Globus pallidus (tissue), 1 donor: ENCODE measurements at places on chromosomes 1 and 21.

DNA sequence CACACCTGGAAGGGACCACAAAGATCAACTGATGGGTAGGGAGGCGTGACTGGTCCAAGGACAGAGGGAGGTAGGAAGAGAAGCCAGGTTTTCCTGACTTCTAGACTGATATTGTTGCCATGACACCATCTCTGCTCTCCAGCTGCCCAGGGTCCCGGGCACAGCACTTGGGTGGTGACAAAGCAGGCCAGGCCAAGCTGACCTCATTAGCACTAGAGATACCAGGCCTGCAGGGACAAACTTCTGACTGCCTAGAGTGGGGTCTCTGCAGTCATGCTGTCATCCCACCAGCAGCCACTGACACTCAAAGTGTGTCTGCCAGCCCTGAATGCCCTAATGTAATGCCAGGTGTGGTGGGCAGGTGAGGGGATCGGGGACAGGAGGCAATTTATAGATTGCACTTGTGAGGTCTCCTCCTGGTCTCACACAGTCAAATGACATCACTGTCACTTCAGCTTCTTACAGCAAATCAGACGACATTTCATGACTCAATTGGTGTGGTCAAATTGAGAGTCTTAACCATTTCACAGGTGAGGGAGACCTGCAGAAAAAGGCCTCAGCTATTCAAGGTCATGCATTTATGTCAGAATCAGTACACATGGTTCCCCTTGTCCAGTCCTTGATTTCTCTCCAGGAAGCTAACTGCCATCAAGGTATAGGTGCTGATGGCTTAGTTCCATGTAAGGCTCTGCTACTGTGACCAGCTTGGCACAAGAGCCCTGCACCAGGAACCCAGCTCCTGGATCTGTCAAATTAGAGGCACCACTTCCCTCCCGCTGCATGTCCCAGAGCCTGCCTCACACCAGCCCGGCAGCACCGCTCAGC, 2.7 kb downstream of the SLC9A1 start:
- DNase-seq: no peak

DNA sequence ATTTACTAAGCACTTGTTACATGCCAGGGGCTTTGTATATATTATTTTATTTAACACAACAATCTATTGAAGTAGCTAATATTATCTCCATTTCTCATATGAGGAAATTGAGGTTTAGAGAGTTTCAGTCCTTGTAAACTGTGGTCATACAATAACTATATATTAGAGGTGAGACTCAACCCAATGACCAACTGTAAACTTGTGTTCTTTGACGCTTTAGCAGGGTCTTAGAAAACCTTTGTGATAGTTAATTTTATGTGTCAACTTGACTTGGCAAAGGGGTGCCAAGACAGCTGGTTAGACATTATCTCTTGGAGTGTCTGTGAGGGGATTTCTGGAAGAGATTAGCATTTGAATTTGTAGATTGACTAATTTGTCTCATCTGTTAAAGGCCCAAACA, 252.4 kb upstream of the B3GALT2 start:
- DNase-seq: no peak

- no peak for DNase-seq
These were observed 86.4 kb downstream of the LAMC2 start for GRCh38 chr1:183272390-183272848.

DNA sequence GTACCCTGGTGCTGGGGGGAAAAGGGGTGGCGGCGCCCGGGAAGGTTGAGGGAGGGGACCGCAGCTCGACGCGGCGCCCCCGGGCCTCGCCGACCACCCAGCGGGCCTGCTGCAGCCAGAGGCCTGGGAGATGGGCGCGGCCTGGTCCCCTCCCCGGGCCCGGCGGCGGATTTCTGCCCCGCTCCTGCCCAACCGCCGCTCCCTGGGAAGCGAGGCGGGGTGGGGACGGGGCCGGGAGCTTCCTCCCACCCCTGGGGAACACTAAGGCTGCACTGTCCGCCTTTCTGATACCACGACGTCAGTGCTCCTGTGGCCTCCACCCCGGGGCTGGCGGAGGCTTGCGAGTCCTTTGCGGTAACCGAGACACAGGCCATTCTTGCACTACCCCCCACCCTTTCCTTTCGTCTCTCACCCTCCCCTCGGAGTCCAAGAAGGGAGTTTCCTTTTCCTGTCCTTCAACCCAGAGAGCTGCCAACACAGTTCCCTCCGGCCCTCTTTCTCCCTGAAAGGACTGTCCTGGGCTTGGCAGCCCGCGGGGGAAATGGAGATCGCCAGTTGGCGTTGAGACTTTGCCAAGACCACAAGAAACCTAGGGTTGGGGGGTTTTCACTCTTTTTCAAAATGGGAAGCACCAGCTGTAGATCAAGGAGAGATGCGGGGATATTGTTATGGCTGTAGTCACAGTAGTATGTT, 742 bp downstream of the SH3GLB1 start:
- peak; percentile 61 for DNase-seq

DNA sequence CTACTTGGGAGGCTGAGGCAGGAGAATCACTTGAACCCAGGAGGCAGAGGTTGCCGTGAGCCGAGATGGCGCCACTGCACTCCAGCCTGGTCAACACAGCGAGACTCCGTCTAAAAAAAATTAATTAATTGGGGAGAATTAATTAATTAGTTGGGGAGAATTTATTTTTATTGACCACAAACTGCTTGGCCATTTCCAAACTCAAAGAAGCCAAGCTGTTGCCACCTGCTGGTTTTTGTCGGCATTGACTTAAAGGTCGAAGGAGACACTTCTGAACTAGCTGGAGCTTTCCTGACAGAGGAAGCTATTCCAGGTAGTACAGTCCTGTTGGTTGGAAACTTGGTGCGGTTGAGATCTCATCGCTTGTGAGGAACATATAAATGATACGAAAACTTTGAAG, 13.1 kb downstream of the MAP1LC3C start:
- DNase-seq: no peak

DNA sequence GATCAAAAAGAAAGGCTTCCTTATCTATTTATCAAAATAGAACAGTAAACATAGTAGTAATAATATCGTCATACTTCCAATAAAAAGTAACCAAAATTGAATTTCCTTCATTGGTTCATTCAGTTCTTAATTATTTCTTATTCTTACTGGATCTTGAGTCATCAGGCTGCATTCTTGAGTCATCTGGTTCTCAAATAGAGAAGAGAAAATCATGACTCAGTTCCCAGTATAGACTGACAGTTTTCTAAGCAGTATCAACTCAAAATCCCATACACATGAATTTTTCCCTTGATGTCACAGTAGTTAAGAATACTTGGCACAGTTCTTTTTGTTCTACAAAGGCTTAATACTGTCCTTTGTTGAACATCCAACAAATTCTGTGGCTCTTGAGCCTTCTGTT, 626.9 kb upstream of the ADGRL4 start:
- no peak for DNase-seq

- no peak for DNase-seq
These were observed 131.8 kb upstream of the PKN2 start for GRCh38 chr1:88552226-88552625.

DNA sequence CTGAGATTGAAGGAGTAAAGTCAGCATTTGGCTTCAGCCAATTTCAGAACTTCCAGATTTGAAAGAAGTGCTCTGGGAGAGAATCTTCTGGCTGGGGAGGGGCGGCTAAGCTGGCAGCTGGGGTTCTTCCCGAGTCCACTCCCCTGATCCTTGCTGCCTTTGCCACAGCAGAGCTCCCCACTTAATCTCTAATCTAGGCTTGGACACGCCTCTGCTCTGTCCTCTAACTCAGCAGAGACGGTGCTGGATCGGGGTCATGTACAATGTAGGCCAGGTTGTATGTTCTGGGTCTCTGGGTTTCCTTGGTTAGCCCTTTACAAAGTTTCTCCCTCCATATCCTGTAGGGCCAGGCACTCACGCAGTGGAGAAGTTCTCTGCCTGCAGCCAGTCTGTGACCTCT, 10.1 kb upstream of the GSTM3 start:
- no peak for DNase-seq

DNA sequence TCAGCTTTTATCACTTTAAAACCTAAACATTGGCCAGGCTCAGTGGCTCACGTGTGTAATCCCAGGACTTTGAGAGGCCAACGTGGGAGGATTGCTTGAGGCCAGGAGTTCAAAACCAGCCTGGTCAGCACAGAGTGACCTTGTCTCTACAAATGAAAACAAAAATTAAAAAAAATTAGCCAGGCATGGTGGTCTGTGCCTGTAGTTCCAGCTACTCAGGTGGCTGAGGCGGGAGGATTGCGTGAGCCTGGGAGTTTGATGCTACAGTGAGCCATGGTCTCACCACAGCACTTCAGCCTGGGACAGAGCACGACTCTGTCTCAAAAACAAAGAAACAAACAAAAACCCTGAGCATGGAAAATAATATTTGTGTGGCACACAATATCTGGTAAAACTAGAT, 143.5 kb upstream of the HNRNPU start:
- no peak for DNase-seq

GRCh38 chr1:218274511-218274910, 10.6 kb upstream of the RRP15 start:
- DNase-seq: no peak

DNA sequence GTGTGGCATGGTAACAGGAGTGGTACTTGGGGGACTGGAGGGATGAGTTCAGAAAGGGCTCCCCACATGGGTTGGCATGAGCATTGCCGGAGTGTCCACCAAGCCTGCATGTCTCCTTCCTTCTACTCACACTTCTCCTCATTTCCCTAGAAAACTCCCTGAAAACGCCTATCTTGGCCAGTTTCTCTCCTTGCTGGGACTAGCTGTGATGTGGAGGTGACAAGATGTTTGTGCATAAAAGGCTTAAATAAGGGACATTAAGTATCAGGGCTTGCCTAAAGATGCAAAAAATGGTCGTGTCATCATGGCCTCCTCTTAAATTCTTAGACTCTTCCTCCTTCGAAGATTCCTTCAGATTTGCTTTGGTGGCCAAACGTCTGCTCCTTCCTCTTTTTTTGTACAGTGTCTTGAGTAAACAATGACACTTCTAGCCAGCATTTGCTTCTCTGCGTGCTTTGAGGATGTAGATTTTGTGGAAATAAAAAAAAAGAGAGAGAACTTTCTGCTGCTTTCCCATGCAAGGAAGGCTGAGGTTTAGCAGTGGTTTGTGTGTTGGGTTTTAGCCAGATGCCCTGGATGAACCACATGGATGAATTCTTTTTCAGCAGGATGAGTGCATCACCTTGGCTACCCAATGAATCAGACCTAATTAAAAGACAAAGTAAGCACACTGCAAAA, 239.1 kb upstream of the IRF2BP2 start:
- DNase-seq: peak; percentile 55

- no peak for DNase-seq
These were observed 81.4 kb upstream of the ETV3 start for GRCh38 chr1:157219600-157219999.

DNA sequence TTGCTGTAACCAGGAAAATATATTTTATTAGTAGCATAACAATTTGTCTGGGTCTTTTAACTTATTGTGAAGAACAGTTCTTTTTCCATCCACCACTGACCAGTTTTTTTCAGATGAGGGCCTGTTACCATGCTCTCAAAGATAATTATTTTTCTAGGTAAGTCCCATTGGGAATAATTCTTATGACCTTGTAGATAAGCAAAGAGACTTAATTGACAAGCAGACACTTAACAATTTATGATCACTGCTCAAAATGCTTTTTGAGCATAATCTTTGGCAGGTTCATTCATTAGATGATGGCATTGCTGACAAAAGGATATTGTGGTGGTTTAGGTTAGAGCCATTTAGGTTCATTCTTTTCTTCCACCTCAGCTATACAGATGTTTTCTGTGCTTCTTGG, 6.6 kb downstream of the SNX27 start:
- no peak for DNase-seq
